Epithelial cell of proximal tubule (primary cell): ENCODE measurements at places on chromosomes 3 and 15. TPM values are rescaled to one million over a fixed set of nuclear protein-coding genes. Genes with fewer than 3 reads are reported as not detected.

ITIH1 gene
- not detected in 2 replicates for total RNA-seq

DNA sequence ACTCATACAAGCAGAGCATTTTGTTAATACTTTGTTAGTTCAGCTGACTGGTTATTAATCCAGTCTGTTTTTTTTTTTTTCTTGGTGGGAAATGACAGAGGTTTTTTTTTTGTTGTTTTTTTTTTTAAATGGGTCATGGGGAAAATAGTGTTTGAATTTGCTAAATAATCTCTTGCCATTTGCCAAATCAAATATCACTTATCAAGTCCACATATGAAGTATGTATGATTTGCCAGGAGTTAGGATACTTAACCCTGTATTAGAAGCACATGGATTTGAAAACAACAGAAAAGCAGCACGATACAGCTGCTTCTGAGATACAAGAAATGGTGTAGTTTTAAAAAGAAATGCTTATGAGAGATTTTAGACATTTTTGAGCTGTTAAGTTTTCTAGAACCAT, 21.6 kb downstream of the P2RY14 start:
- no peak for DNase-seq

FURIN gene
- 91.0 and 104 TPM in 2 replicates for total RNA-seq

KBTBD13 gene
- total RNA-seq: not detected in 2 replicates

DNA sequence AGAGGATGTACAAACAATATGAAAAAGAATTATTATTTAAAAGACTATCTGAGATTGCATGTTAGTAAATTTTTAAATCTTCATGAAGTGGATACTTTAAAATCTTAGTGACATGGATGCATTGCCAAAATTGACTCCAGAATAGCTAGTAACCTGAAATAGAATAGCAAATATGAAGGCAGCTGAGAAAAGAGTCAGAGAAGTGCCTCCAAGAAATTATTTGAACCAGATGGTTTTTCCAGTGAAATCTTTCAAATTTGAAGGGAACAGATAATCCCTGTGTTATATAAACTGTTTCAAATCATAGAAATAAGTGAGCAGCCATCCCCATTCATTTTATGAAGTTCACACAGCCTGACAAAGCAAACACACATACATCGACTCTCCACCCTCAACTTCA, 29.6 kb downstream of the FSIP1 start:
- no peak for DNase-seq

DNA sequence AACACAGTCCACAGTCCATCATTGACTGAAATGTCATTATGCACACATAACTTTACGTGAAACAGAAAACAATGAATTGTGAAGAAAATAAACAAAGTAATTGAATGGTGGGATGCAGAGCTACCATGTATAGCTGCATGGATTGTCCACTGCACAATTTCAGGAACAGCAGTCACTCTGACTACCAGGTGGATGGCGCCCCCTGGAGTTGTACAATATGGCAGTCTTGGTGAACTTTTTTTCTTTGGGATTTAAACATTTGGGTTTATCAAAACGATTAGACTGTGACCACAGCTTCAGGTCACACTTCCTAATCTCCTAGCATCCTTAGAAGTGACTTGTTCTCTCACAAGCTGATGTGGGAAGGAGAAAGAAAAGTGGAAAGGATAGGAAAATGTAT, 48.9 kb upstream of the TCF12 start:
- no peak for DNase-seq

PPCDC gene
- 26.1 and 39.7 TPM in 2 replicates for total RNA-seq
